ENCODE measurements at places on chromosomes 11 and 22.
A peak's percentile ranks its signal among the peaks of the same experiment; 100 is the strongest.

DNA sequence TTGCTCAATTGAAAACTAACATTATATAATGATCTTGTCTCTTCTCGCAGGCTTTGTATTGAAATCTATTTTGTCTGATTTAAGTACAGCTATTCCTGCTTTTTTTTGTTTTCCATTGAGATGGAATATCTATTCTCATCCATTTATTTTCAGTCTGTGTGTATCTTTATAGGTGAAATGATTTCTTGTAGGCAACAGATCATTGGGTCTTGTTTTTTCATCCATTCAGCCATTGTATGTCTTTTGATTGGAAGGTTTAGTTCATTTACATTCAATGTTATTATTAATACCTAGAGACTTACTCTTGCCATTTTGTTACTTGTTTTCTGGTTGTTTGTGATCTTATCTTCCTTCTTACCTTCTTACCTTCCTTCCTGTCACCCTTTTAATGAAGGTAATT is 77.8 kb upstream of the TRPC6 start:
- no peak for DNase-seq

DNA sequence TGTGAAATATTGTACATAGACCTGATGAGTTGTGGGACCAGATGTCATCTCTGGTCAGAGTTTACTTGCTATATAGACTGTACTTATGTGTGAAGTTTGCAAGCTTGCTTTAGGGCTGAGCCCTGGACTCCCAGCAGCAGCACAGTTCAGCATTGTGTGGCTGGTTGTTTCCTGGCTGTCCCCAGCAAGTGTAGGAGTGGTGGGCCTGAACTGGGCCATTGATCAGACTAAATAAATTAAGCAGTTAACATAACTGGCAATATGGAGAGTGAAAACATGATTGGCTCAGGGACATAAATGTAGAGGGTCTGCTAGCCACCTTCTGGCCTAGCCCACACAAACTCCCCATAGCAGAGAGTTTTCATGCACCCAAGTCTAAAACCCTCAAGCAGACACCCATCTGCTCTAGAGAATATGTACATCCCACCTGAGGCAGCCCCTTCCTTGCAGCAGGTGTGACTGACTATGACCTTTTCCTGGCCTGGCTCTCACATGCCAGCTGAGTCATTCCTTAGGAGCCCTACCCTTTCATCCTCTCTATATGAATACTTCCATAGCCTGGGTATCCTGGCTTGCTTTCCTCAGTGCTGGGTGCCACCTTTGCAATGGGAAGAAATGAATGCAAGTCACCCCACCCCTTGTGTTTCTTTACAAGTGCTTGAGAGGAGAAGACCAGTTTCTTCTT is 12.3 kb downstream of the PIK3IP1 start:
- no peak for DNase-seq

- DNase-seq: peak; percentile 56
Measured at GRCh38 chr11:46200537-46201281, 76.8 kb upstream of the CREB3L1 start.

GRCh38 chr11:125345421-125346178 is 150.5 kb downstream of the FEZ1 start:
- peak; percentile 75 for DNase-seq

- DNase-seq: no peak
Measured at GRCh38 chr11:45282081-45282480, 4.1 kb downstream of the SYT13 start.

GRCh38 chr11:23897453-23898286 is 599.2 kb upstream of the LUZP2 start:
- no peak for DNase-seq

- DNase-seq: no peak
Measured at GRCh38 chr11:35588627-35589026, 29.6 kb upstream of the FJX1 start.

DNA sequence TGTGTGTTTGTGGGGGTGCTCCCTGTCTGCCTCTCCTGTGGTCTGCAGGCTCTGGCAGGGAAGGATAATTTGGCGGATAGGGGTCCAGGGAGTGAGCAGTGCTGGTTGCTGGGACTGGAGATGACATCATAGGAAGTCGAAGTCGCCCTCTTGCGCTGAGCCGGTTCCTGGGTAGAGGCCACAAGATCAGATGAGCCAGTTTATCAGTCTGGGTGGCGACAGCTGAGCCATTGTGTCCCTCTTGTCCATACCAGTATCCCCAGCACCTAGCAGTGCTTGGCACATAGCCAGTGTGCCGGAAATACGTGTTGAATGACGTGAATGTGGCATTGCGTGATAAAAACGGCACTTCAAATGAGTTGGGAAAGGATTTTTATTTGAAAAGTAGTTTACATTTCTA is 9.8 kb downstream of the APOL5 start:
- no peak for DNase-seq

DNA sequence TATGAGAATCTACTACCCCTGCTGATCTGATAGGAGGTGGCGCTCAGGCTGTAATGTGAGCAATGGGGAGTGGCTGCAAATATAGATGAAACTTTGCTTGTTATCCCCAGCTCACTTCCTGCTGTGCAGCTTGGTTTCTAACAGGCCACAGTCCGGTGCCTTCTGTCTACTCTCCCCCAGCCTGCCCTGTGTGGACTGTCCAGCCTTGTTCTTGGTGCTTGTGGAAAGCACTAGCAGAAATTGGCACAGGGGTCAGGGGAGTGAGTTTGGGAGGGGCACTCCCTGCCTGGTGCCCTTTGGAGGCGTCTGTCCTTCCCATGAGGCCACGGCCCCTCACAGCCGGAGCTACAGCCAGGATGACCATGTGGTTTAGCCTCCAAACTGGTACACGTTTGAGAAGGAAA is 14.3 kb downstream of the MOV10L1 start:
- DNase-seq: no peak

DNA sequence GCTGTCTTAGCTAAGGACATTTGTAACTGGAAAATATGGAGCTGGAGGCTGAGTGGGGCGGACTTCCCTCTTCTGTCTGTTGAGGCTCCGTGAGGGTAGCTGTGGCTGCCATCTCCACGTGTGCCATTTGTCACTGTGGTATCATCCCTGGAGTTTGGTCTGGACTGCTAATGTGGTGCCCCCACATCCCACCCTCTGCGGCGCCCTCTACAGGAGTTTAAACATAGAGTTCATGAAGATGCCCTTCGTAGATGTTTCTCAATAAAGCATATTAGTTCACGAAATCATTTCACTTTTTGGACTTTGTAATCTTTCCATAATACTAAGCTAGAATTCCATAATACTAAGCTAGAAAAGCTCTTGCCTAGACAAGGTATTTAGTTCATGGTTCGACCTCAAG is 52.4 kb downstream of the TECTA start:
- DNase-seq: no peak

DNA sequence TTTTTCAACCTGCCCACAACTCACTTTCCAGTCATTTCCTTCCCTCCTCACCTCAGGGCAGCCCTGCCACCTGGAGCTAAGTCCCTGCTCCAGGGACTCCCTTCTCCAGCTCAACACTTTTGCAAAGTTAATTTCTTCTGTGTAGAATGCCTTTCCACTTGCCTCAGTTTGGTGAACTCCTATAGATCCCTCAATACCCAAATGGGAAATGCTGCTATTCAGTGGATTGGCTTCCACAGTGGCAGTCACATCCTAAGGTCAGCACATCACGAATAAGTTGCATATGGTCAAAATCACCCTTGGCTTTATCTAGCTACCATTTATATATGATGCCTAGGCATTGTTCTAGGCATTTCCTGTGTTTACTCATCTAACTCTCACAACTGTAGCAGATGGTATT is 23.6 kb downstream of the GDPD5 start:
- DNase-seq: no peak

DNA sequence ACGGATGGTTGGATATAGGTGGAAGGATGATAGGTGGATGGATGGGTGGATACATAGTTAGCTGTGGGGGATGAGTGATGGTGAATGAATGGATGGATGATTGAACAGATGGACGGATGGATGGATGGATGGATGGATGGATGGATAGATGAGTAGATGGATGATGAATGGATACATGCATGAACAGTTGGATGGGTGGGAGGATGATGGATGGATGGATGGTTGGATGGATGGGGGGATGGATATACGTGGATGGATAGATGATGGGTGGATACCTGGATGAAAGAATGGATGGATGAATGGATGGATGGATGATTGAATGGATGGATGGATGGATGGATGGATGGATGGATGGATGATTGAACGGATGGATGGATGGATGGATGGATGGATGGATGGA is 68.4 kb upstream of the PRR5 start:
- DNase-seq: no peak

DNA sequence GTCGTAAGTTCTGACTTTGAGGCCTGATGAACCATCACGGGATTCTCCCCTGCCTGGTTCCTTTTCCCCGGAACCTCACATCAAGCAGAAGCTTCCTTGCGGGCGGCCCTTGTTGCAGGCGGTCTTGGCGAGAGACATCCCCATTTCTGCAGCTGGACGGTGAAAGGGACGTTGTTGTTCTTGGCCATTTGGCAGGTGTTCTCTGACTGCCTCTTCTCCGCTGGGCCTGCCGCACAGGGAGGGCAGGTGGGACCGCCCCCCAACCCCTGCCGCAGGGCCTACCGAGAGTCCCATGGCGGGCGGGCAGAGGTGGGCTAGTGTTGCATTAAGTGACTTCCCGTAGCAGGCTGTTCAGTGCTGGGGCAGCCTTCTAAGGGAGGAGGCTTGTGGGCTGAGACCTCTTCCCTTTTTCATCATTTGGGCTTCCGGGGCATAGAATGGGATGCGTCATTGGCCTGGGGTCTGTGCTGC is 26.9 kb upstream of the GRAMD4 start:
- no peak for DNase-seq

DNA sequence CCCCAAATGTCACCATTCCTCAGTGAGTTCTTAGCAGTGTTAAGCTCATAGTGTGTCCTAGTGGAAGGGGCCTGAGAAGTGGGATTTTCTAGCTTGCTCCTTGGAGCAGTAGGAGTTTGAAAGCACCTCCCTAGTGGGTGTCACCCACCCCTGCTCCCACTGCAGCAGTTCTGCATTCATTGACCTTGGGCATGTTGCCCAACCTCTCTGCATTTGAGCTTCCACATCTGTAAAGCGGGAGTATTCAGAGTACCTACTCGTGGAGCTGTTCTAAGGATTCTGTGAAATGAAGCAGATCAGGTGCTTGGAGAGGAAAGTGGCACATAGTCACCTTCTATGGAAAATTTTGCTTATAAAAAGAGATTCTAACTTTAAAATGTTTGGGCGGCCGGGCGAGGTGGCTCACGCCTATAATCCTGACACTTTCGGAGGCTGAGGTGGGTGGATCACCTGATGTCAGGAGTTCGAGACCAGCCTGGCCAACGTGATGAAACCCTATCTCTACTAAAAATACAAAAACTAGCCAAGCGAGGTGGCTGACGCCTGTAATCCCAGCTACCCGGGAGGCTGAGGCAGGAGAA is 16.9 kb downstream of the LMO2 start:
- no peak for DNase-seq

DNA sequence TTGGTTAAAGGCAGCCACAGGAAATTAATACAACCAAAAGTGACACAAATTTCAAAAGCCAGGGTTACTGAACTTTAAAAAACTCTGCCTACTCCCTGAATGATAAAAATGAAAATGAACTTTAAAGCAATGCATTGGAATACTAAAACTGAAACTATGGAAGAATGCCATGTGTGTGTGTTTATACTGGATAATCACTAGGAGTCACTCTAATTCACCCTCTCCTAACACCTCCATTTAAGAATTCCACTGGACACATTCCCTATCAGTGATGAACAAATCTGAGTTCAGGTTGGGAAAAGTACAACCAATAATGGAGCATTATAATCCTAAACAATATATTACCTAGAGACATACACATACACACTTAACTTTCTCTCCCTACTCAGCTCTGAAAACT is 27.5 kb upstream of the PLAAT3 start:
- no peak for DNase-seq

GRCh38 chr22:19173047-19174035 is 5.2 kb downstream of the SLC25A1 start:
- DNase-seq: no peak

DNA sequence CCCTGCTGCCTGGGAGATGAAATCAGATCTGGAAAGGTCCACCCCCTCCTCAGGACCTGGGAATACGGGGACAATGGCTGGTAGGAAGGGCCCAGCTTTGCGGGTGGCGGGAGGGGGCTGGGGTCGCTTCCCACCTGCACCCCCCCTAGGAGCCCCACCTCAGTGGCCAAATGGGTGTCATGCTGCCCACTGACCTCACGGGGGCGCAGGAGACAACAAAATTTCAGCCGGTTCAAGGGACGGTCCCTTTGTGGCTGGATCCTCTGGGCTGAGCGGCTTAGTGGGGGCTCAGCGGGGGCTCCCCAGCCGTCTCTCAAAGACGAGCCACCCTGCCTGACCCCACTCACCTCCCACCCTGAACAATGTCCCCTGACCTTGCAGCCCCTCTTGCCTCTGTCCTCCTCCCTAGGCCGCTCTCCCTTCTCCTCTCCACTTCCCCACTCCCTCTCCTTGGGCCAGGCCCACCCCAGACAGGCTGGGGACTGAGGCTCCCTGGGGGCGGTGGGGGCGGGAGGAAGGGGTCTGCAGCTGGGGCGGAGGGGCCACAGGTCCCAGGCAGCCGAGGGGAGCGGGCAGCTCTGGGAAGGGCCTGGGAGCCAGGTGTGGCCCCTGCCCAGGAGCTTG is 39.3 kb upstream of the H19 start:
- no peak for DNase-seq

GRCh38 chr11:1523077-1523476 is 36.5 kb upstream of the MOB2 start:
- no peak for DNase-seq

DNA sequence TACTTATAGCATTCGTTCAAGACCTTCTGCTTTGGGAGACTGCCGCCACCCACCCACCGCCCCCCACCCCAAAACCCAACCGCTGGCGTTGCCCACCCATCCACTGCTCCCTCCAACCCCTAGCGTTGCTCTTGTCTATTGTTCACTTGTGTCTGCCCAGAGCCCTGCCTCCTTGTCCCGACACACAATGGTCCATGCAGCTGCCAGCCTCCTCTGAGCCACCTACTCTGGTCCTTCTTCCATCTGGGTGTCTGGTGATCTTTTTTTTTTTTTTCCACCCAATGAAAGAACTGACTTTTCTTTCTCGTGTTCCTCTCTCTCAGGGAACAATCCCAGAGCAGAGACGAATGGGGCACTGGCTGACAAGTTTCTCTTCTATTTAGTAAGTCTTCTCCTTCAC is 256.0 kb upstream of the SESN3 start:
- DNase-seq: no peak

- no peak for DNase-seq
Measured at GRCh38 chr22:48319321-48320047, 1508.2 kb downstream of the BRD1 start.

DNA sequence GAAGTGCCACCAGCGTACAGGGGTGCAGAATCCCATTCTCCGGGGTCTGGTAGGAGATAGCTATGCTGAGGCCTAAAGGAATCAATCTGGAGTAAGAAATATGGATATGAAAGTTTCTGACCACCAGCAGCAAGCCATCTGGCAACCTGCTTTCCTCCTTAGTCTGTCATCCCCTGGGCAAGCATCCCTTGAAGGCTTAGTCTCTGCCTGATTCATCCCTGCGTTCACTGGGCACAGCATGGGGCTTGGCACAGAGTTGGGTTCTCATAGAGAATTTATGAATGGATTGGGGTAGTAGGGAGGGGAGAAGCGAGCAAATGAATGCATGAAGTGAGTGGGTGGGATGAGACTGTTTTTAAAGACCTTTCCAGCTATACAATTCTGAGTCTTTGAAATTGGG is 85.8 kb upstream of the NARS2 start:
- DNase-seq: no peak
